ENCODE measurements at places on chromosomes 3 and 15. TPM values are rescaled to one million over a fixed set of nuclear protein-coding genes. Genes with fewer than 3 reads are reported as not detected.

DNA sequence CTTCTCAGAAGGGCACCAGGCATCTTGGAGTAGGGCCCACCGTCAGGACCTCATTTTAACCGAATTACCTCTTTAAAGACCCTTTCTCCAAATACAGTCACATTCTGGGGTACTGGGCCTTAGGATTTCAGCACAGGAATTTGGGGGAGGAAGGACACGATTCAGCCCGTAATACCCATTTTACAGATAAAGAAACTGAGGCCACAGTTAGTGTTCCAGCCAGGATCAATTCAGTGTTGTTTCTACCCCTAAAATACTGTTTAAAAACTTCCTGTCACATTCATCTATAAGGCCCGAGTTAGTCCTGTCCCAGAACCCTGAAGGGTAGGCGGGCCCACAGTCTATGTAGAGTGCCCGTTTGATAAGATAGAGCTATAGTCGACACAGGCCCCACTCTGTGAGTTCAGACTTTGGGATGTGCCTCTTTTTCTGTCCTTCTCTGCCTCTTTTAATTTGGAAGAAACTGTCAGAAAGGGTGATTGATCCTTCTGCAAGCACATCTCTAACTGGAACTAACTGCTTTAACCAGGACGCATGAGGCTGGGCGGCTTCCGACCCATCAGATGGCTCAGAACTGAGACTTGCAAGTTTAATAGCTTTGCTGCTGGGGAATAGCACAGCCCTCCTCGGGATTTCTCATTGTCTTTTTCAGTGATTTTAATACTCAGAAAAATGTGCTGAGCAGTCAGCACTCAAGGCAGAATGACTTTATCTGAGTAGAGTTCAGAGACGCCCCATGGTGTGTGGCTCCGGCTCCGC is 19.5 kb downstream of the BFSP2 start:
- H3K27ac ChIP-seq: no peak overlapping the region
- no peaks in the 10 kb centered on the region for H3K27me3 ChIP-seq
- no peaks in the 10 kb centered on the region for H3K36me3 ChIP-seq
- H3K4me1 ChIP-seq: peaks cover 5% of the 10 kb centered on the region
- H3K4me3 ChIP-seq: no peak overlapping the region

DNA sequence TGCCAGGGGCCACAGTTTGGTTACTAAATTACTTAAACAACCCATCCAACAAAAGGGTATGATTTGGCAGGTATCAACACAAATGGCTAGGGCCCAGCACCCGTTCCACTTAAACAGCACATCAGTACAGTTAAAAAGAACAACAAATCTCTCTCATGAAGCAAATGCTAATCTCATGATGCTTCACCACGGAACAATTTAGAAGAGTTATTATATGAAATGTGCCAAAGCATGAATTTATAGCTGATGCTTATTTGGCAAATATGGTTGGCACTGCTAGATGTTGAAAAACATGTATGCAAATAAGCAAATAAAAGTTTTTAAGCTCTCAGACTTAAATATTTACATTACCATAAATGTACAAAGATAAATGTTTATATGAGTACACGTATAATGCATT is 2.3 kb downstream of the PEAK1 start:
- DNase-seq: no peak
- H3K36me3 ChIP-seq: no peaks in the 10 kb centered on the region
- H3K27me3 ChIP-seq: no peaks in the 10 kb centered on the region
- H3K4me3 ChIP-seq: peak overlapping the region; percentile 88
- H3K4me1 ChIP-seq: peaks cover 28% of the 10 kb centered on the region

Gene PAK6
- total RNA-seq: 14.6 TPM

Gene ARIH2
- total RNA-seq: 75.9 TPM
